ENCODE measurements at places on chromosomes 2 and 18.

DNA sequence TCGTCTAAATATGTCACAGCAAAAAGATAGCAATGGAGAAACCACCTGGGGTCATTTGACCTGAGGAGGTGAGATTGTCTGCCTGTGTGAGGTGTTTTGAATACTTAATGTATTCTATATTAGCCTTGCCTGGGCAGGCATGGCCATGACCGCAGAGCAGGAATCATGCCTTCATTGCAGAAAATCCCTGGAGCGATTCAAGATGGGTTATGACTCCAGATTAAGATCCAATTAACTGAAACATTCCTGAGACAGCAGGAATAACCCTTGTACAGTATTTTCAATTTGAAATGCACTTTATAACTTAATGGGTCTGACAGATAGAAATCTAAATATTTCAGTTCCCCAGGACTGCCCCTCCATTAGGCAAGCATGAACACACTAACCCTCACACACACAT, 227.3 kb upstream of the RAB6C start:
- DNase-seq: no peak

GRCh38 chr2:230697676-230698075, 15.0 kb upstream of the CAB39 start:
- no peak for DNase-seq

DNA sequence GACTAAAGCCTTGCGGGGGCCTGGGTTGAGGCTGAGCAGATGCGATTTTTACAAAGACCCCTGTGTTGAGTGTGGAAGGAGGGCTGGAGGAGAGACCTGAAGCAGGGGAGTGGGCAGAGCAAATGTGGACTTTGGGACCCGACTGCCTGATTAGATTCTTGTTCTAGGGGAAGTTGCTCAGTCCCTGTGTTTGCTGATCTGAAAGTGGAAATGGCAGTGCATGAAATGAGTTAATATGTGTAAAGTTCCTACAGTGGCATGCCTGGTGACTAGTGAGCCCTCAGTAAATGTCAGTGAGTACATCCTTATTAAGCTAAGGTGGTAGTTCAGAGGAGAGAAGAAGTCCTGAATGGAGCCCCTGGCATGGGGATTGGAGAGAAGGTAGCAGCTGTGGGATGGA, 52.3 kb downstream of the ARMC9 start:
- DNase-seq: no peak

DNA sequence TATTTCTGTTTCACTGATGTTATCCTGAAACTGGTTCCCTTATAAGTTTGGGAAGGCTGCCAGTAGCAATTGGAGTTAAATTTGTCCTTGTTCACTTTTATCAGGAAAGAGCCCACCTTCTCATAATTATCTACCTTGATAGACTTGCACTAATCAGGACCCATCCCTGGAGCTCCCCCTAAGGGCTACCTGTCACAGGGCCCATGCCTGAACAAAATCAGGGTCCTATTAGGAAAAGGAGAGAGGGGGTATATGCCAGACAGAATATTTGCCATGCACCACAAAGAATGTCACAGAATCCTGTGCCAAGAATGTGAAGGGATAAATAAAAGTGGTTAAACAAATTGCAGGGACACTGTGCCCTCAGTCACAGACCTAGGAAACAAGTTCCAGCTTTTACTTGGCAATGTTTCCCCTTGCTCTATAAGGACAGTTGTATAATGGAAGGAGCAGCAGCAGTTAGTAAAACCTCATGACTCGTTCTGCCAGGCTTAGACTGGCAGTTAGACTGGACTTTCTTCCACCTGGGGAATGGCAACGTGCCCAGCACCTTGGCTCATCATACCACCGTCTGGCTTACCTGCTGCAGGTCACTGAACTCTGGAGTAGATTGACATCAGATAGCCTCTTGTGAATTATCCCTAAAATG, 32.3 kb upstream of the VWC2L start:
- no peak for DNase-seq

DNA sequence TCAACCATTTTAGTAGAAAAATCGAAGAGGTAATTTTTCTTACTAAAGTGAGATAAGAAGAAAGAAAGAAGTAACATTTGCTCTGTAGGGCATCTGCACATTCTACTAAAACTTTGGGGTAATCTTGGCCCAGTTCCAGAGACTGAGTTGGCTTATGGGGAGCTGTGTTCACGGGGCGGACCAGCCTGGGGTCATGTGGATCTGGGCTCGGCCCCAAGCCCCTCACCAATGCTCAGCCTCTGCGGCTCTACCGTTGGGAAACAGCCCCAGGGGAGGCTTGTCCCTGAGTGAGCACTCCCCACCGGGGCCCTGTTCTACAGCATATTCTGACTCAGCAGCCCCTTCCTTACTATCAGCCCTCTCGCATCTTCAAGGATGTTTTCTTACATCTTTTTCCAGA, 132.3 kb downstream of the RTP5 start:
- peak; percentile 65 for DNase-seq

DNA sequence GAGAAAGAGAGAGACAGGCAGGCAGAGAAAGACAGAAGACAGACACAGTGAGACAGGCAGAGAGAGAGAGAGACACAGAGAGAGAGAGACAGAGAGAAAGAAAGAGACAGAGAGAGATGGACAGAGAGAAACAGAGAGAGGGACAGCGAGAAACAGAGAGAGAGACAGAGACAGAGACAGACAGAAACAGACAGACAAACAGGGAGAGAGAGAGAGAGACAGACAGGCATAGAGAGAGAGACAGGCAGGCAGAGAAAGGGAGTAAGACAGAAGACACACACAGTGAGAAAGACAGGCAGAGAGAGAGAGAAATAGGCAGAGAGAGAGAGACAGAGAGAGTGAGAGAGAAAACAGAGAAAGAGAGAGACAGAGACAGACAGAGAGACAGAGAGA, 105.3 kb upstream of the ANKRD30BL start:
- DNase-seq: no peak

DNA sequence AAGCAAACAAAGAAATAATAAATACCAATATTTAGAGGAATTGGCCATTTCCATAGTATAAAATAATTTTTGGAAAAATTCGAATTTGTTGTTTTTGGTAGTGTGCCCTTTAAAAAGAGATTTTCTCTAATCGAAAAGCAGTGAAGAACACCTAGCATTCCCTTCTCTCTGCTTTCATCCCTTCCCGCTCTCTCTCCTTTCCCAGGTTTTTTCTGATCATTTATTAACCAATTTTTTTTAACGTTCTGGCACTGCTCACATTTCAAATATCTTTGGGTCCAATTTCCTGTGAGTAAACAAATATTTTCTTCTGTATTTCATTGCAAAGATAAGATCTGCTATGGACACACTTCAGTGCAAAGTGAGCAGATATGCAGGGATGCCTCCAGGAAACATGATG, 101.2 kb downstream of the ZNF407 start:
- no peak for DNase-seq

DNA sequence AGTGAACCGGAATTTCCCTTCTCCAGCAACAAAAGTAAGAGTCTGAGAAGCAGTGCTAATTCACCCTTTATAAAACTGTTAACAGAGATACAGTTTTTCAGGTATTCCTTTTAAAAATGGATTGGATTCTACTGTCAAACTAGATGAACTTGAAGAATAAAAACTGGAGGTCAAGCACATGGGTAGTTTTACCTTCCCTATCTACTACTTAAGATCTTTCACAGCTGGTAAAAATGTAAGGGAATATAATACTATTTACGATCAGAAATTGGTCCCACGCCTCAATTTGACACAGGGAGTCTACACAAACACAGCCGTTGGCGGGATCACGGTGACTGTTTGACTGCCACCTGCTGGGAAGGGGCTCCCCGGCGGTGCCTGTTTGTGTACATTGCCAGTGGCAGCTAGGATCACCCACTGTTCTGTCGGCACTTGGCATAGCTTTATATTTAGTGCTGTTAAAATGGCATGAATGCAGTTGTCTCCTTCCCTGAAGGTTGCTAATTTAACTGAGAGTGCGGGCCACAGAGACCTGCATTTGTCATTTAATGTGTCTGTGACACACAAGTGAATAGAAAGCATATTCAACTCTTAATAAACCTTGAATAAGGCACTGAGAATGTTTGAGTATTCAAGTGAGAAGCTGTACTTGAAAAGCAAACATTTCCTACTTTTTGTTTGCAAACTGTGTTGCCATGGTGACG, 59.5 kb downstream of the ABCG8 start:
- DNase-seq: no peak

- no peak for DNase-seq
These were observed 3.6 kb upstream of the ARHGEF33 start for GRCh38 chr2:38886063-38886462.

- DNase-seq: no peak
These were observed 681.0 kb upstream of the GCFC2 start for GRCh38 chr2:76391678-76392077.

GRCh38 chr2:232225429-232225828, 153.1 kb upstream of the ALPP start:
- DNase-seq: no peak

GRCh38 chr2:146939991-146940685, 904.7 kb upstream of the ACVR2A start:
- no peak for DNase-seq

DNA sequence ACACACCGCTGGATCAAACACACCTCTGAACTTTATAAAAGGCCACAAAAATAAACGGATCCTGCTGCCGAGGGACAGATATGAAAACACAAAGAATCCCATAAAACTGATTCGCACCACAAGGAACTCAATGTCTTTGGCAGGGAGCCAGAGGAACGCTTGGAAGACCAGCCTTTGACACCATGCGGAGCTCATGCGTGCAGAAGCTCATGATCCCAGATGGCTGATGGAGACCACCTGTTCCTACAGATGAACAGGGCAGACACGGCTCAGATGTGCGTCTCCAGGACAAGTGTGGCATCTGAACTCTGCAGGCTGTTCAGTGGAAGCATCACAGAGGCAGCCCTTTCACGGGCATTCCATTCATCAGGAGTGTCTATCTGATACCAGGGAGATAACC, 24.9 kb downstream of the COPS9 start:
- DNase-seq: no peak

GRCh38 chr18:11398625-11399024, 210.8 kb upstream of the SLC35G4 start:
- no peak for DNase-seq

- DNase-seq: no peak
These were observed 26.5 kb downstream of the EIF4E2 start for GRCh38 chr2:232576995-232577394.

DNA sequence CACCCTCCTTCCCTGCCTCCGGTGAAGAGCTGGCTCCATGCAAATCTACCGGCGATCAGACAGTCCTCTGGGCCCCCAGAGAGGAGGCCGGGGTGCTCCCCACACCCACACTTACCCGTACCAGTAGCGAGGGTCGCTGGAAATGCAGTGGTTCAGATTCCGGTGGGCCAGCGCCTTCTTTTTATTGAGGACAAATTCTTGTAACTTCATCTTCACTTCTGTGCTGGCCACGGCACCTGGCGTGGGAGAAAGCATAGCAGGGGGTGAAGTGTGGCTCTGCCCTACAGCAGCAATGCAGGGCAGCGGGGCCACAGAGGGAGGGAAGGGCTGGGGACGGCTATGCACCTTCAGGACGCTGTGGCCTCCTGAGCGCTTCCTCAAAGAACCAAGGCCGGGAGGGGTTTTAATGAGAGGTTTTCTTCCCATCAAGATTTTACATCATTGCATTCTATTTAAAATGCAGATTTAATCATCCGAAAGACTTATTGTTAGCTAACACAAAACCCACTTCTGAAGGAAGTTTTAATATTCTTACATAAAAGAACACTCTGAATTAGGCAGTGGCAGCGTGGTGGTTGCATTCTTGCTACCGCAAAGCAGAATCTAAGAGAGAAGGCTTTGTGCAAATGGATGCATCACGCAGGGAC, 237.0 kb downstream of the HDAC4 start:
- DNase-seq: peak; percentile 58

DNA sequence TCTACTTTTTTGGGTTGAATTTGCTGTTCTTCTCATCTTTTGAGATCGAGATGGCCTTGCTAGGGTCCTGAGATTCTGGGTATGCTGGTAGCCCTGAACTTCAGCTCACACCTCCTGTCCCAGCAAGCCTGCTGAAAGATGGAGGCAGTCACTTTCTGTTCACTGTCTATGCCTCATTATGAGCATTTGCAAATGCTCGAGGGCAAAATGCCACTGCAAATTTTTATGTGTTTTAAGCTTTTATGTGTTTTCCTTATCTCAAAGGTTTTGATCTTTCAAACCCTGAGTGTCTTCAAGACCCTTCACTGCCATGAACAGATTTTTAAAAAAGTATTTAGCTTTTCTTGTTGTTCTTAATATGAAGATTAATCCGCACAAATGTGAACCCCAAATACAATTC, 766.7 kb upstream of the HS6ST1 start:
- DNase-seq: no peak

- no peak for DNase-seq
These were observed 10.9 kb downstream of the TRIB2 start for GRCh38 chr2:12727641-12728040.

- DNase-seq: no peak
These were observed 106.3 kb upstream of the GATA6 start for GRCh38 chr18:22063102-22063501.

- no peak for DNase-seq
These were observed 91.5 kb upstream of the MYT1L start for GRCh38 chr2:2422621-2423020.

- no peak for DNase-seq
These were observed 39.5 kb upstream of the SCLY start for GRCh38 chr2:238021327-238021726.

- no peak for DNase-seq
These were observed 44.2 kb downstream of the TMEM37 start for GRCh38 chr2:119475857-119476244.

All from suprapubic skin (tissue), 4 donors.